ENCODE measurements at places on chromosomes 5 and 9. TPM values are rescaled to one million over a fixed set of nuclear protein-coding genes. Genes with fewer than 3 reads are reported as not detected.

TSSK1B gene
- not detected for total RNA-seq

DNA sequence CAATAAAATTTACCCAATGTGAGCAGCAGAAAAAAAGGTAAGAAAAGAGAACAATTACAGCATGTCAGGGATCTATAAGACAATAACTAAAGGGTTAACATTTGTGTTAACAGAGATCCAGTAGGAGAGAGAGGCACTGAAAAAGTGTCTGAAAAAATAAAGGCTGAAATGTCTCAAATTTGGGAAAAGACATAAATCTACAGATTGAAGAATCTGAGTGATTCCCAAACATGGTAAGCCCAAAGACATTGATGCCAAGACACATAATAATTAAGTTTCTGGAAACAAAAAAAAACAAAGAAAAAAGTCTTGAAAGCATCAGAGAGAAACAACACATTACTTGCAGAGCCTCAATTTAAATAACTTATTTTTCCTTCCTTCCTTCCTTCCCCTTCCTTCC, 31.1 kb upstream of the ZNF782 start:
- peaks cover 2% of the 10 kb centered on the region for H3K27me3 ChIP-seq
- H3K27ac ChIP-seq = no peak overlapping the region
- no peak for DNase-seq
- H3K36me3 ChIP-seq = peaks cover 18% of the 10 kb centered on the region
- no peak overlapping the region for H3K4me3 ChIP-seq

GRCh38 chr5:35213608-35214007, 16.7 kb downstream of the PRLR start:
- DNase-seq = no peak
- H3K4me1 ChIP-seq = no peaks in the 10 kb centered on the region
- no peaks in the 10 kb centered on the region for H3K36me3 ChIP-seq

DNA sequence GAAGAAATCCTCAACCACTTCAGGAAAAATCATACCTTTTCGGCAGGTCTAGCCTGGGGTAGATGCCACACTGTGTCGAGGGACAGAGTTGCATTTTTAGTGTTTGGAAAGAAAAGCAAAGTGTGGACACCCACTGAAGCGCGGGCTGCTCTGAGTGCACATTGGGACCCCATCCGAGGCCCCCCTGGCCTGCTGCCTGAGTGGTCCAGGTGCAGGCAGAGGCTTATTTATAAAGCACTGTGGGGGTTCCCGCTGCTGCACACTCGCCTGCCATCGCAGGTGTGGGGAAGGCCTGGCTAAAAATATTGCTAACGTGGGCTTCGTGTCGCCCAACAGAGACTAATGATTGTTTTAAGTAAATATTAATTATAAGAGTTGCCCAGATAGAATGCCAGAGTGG, 119.4 kb downstream of the CRB2 start:
- H3K27ac ChIP-seq = no peak overlapping the region
- H3K36me3 ChIP-seq = no peaks in the 10 kb centered on the region
- no peak for DNase-seq
- H3K4me1 ChIP-seq = no peaks in the 10 kb centered on the region
- H3K4me3 ChIP-seq = no peak overlapping the region

Measured in activated T-helper 2 cell treated with anti-CD3 and anti-CD28 coated beads, Interferon-gamma antibody, Interleukin-2, Interleukin-4, amounts not matched to agents 10 μg/mL and 5 μg/mL and 100 μg/mL, durations not matched to agents 14 hours and 24 hours and 36 hours (primary cell).